ENCODE measurements at places on chromosomes 12 and 14.

DNA sequence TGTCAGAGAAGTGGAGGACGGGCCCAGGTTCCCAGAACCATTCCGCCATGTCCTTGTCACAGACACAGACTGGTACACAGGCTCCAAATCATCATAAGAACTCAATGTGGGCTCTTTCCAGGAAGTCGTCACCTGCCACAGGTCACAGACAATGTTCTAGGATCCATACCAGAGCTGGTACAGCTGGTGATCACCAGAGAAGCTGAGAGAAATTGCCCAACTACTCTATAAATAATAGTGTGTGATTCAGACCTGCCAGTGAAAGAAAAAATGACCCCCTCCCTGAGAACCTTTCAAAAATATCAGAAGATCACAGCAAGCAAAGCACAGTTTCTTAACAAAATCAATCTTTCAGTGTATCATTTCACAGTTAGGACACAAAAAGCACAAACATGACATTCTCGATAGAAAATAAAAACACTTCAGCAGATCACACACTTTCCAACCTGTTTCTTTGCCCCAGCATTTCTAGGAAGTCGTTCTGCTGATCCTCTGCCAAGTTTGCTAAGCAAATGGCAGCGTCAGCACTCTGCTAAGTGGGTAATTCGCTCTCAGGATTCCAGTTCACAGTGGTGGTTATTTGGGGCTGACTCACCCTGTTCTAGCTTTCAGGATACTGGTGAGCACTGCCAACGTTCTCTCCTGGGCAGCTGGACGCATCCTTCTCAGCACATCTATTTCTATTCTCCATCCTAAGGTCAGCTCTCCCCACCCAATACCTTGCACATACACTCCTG lies 223.3 kb upstream of the SFSWAP start:
- H3K4me1 ChIP-seq: no peaks in the 10 kb centered on the region
- no peaks in the 10 kb centered on the region for H3K27me3 ChIP-seq
- no peak overlapping the region for H3K4me3 ChIP-seq
- H3K36me3 ChIP-seq: no peaks in the 10 kb centered on the region

- H3K27me3 ChIP-seq: peaks cover 3% of the 10 kb centered on the region
- no peak overlapping the region for H3K27ac ChIP-seq
- no peaks in the 10 kb centered on the region for H3K36me3 ChIP-seq
- H3K4me1 ChIP-seq: no peaks in the 10 kb centered on the region
Observed at GRCh38 chr14:59417311-59417710, 47.9 kb downstream of the GPR135 start.

- no peak overlapping the region for H3K27ac ChIP-seq
- H3K36me3 ChIP-seq: peaks cover 24% of the 10 kb centered on the region
- H3K27me3 ChIP-seq: no peaks in the 10 kb centered on the region
- H3K4me3 ChIP-seq: no peak overlapping the region
- peaks cover 16% of the 10 kb centered on the region for H3K4me1 ChIP-seq
Observed at GRCh38 chr12:29320295-29321085, 60.5 kb downstream of the ERGIC2 start.

DNA sequence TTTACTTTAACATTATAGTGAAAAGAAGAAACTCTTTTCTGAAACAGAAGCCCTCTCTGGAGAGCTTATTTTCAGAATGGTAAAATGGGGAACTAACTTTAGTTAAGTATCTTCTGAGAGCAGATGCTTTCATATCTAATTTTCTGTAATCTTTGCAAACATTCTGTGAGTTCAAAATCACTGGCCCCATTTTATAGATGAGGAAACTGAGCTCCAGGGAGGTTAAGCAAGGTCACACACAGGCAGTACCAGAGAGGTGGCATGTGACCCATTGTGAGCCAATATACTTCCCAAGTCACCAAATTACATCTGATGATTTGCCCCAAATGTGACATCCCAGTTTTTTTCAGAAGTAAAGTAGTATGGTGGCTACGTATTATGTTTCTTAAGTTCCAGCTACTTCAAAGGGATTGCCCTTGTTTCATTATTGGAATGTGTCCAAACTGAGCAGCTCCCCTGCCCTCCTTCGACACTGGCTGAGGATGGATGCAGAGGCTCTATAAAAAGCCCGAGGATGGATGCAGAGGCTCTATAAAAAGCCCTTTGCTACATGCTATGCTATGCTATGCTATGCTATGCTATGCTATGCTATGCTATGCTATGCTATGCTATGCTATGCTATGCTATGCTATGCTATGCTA lies 36.2 kb upstream of the NUDT4 start:
- H3K27ac ChIP-seq: no peak overlapping the region
- no peak overlapping the region for H3K4me3 ChIP-seq
- no peak for DNase-seq
- no peaks in the 10 kb centered on the region for H3K4me1 ChIP-seq
- no peaks in the 10 kb centered on the region for H3K36me3 ChIP-seq

DNA sequence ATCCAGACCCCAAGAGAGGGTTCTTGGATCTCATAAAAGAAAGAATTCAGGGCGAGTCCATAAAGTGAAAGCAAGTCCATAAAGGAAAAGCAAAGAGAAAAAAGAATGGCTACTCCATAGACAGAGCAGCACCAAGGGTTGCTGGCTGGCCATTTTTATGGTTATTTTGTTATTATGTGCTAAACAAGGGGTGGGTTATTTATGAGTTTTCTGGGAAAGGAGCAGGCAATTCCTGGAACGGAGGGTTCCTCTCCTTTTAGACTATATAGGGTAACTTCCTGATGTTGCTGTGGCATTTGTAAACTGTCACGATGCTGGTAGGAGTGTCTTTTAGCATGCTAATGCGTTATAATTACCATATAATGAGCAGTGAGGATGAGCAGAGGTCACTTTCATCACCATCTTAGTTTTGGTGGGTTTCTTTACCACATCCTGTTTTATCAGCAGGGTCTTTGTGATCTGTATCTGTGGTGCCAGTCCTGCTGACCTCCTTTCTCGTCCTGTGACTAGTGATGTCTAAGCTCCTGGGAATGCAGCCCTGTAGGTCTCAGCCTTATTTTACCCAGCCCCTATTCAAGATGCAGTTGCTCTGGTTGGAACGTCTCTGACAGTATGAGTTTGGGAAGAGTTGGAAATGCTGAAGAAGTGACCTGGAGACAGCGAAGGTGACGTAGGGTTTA lies 100.5 kb downstream of the ZNF664 start:
- no peak overlapping the region for H3K27ac ChIP-seq
- no peaks in the 10 kb centered on the region for H3K27me3 ChIP-seq
- no peak overlapping the region for H3K4me3 ChIP-seq
- H3K4me1 ChIP-seq: no peaks in the 10 kb centered on the region
- no peak for DNase-seq

DNA sequence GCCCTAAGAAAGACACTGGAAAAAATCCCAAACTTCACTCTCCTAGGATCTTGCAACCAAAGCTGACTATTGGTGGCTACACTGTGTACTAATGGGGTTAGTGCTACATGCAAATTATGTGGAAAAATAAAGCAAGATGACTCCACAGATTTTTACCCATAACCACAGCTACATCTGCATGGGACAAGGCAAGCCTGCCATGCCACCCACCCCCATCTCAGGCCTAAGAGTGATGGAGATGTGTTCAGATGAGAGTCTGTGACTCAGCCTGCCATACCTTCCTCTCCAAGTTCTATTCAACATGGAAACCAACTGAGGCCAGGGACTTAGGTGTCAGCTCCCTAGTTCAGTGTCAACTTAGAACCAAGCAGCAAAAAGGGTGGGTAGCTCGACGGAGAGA lies 206.2 kb downstream of the PELI2 start:
- H3K27me3 ChIP-seq: peaks cover 4% of the 10 kb centered on the region
- no peaks in the 10 kb centered on the region for H3K36me3 ChIP-seq

DNA sequence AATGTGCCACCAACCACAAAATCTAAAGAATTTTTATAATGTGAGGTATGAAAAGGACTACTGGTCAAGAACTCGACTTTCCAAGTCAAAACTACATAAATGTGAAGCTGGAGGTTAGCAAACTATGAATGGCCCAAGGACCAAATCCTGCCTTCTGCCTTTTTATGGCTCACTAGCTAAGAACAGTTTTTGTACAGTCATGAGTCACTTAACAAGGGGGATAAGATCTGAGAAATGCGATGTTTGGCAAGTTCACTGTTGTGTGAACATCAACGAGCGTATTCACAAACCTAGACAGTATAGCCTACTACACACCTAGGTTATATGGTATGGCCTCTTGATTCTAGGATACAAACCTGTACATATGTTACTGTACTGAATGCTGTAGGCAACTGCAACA lies 28.2 kb downstream of the FERMT2 start:
- H3K4me3 ChIP-seq: no peak overlapping the region
- H3K27ac ChIP-seq: no peak overlapping the region
- H3K36me3 ChIP-seq: no peaks in the 10 kb centered on the region

- no peaks in the 10 kb centered on the region for H3K27me3 ChIP-seq
- no peaks in the 10 kb centered on the region for H3K4me1 ChIP-seq
- no peak overlapping the region for H3K27ac ChIP-seq
- no peaks in the 10 kb centered on the region for H3K36me3 ChIP-seq
Observed at GRCh38 chr14:69317102-69317755, 57.3 kb downstream of the GALNT16 start.

- H3K4me3 ChIP-seq: no peak overlapping the region
- DNase-seq: no peak
- H3K4me1 ChIP-seq: no peaks in the 10 kb centered on the region
- peaks cover 2% of the 10 kb centered on the region for H3K36me3 ChIP-seq
Observed at GRCh38 chr14:74064883-74065282, 19.4 kb downstream of the ALDH6A1 start.

DNA sequence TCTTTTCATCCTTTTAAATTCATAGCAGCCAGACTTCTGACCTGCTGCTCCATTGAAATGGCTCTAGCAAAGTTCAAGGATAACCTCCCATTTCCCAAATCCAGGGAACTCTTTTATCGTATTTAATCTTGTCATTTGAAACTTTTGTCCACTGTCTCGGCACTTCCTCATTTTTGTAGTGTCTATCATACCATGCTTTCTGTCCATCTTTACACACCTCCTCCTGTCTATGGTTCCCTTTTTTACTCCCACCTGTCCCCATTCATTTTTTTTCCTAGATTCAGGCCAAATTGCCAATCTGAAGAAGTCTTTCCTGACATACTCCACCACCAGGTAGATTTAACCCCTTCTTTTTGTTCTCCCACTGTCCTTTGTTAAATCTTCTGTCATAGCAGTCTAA lies 31.0 kb downstream of the NFYB start:
- DNase-seq: no peak
- peaks cover 13% of the 10 kb centered on the region for H3K4me1 ChIP-seq

DNA sequence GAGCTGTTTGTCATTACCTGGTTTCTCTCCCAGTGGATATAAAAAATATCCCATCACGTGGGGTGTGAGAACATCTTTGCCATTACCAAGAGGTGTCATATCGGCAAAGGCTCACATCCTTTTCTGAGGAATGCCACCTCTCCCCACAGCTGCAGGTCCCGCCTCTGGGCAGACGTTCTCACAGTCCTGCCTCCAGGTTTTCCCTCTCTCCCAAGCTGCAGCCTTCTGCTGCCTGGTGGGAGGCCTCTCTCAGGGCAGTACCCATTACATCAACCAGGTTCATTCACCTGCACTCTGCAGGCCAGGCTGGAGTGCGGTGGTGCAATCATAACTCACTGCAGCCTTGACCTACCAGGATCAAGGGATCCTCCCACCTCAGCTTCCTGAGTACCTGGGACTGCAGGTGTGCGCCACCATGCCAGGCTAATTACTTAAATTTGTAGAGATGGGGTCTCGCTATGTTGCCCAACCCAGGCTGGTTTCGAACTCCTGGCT lies 15.0 kb upstream of the TMEM119 start:
- no peak overlapping the region for H3K27ac ChIP-seq
- peaks cover 42% of the 10 kb centered on the region for H3K4me1 ChIP-seq
- H3K36me3 ChIP-seq: peaks cover 12% of the 10 kb centered on the region
- H3K27me3 ChIP-seq: no peaks in the 10 kb centered on the region
- no peak for DNase-seq

Measured in activated naive CD8-positive, alpha-beta T cell treated with anti-CD3 and anti-CD28 coated beads for 36 hours (primary cell).